Heart right ventricle (tissue), 16 donors: ENCODE measurements at places on chromosomes 1 and 21. TPM values are rescaled to one million over a fixed set of nuclear protein-coding genes. Genes with fewer than 3 reads are reported as not detected.
A peak's percentile ranks its signal among the peaks of the same experiment; 100 is the strongest.

GRCh38 chr1:223462047-223462630 is 68.9 kb downstream of the CCDC185 start:
- no peak overlapping the region for H3K4me3 ChIP-seq
- no peak overlapping the region for H3K27ac ChIP-seq
- no peaks in the 10 kb centered on the region for H3K27me3 ChIP-seq

- H3K4me3 ChIP-seq, result peak overlapping the region; percentile 40
- no peaks in the 10 kb centered on the region for H3K36me3 ChIP-seq
- DNase-seq, result no peak
- H3K4me1 ChIP-seq, result peaks cover 11% of the 10 kb centered on the region
Measured at GRCh38 chr1:169586067-169586394, 250 bp downstream of the F5 start.

DNA sequence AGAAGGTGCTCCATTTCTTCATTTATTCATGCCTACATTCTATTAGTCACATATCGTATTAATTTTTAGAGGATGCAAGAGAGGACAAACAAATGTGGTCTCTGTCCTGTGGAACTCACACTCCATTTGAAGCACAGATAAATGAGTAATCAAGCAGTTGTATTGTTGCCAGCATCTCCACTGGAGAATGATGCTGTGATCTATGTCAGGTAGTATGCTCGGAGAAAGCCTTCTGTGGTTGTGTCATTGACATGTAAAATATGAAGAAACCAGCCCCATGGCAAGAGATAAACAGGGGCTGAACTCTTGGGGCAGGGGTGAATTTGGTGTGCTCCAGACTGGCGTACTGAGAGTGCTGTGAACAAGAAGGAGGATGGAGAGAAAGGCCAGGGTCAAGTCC is 101.2 kb downstream of the FASLG start:
- H3K36me3 ChIP-seq, result no peaks in the 10 kb centered on the region
- H3K4me3 ChIP-seq, result no peak overlapping the region
- H3K27me3 ChIP-seq, result peaks cover 2% of the 10 kb centered on the region
- H3K4me1 ChIP-seq, result peaks cover 1% of the 10 kb centered on the region
- no peak overlapping the region for H3K27ac ChIP-seq
- no peak for DNase-seq

Gene F5
- 0.94 TPM for total RNA-seq

DNA sequence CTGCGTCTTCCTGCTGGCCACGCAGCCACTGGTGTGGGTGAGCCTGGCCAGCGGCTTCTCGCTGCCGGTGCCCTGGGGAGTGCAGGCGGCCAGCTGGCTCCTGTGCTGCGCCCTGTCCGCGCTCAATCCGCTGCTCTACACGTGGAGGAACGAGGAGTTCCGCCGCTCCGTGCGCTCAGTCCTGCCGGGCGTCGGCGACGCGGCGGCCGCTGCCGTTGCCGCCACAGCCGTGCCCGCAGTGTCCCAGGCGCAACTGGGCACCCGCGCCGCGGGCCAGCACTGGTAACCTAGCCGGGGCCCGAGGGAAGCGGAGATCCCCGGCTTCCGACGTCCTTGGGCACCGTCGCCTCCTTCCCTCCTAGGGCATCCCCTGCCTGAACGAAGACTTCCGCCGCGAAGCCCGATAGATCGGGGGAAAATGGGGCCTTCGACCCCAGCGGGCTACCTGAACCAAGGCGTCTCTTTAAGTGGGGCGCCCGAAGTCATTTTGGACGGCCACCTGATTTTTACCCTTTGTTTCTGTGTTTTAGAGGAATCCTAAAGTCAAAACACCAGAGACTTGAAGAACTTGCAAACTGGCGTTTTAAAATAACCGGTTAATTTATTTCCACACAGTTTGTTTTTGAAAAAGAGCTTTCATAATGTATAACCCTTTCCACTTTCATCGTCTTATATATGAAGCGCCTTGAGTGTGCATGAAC is 2.0 kb downstream of the GPR88 start:
- peaks cover 20% of the 10 kb centered on the region for H3K4me1 ChIP-seq
- H3K27ac ChIP-seq, result no peak overlapping the region
- peaks cover 27% of the 10 kb centered on the region for H3K27me3 ChIP-seq
- H3K36me3 ChIP-seq, result no peaks in the 10 kb centered on the region
- peak overlapping the region; percentile 61 for H3K4me3 ChIP-seq
